PC-9 (cell line): ENCODE measurements at places on chromosomes 2 and 18. TPM values are rescaled to one million over a fixed set of nuclear protein-coding genes. Genes with fewer than 3 reads are reported as not detected.
A peak's percentile ranks its signal among the peaks of the same experiment; 100 is the strongest.

The NEU2 gene
- not detected in 2 replicates for total RNA-seq

The B3GNT7 gene
- 14.0 and 25.8 TPM in 2 replicates for total RNA-seq

- no peak for DNase-seq
Observed at GRCh38 chr2:237451643-237452469, 35.2 kb upstream of the MLPH start.

- peak; percentile 68 for DNase-seq
Observed at GRCh38 chr2:235105821-235106359, 154.1 kb downstream of the SH3BP4 start.

The COL5A2 gene
- total RNA-seq, result 0.35 and 0.55 TPM in 2 replicates

GRCh38 chr2:28552045-28552823, 56.4 kb downstream of the PLB1 start:
- DNase-seq, result peak; percentile 18

The IL1RN gene
- total RNA-seq, result 5.0 and 8.4 TPM in 2 replicates

The PDE6D gene
- 32.2 and 32.9 TPM in 2 replicates for total RNA-seq

- DNase-seq, result no peak
Observed at GRCh38 chr2:237020090-237020489, 65.6 kb upstream of the COPS8 start.

The OSBPL6 gene
- total RNA-seq, result 2.6 and 3.5 TPM in 2 replicates

DNA sequence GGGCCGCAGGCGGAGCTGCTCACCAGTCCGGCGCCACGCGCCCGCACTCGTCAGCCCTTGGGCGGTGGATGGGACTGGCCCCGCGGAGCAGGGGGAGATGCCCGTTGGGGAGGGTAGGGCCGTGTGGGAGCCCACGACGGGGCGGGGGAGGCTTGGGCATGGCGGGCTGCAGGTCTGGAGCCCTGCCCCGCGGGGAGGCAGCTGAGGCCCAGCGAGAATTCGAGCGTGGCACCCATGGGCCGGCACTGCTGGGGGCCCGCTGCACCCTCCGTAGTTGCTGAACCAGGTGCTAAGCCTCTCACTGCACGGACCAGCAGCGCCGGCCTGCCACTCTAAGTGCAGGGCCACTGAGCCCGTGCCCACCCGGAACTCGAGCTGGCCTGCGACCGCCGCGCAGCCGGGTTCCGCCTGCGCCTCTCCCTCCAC, 182.4 kb upstream of the ERBB4 start:
- DNase-seq, result no peak

The EHD3 gene
- 1.8 and 1.9 TPM in 2 replicates for total RNA-seq

DNA sequence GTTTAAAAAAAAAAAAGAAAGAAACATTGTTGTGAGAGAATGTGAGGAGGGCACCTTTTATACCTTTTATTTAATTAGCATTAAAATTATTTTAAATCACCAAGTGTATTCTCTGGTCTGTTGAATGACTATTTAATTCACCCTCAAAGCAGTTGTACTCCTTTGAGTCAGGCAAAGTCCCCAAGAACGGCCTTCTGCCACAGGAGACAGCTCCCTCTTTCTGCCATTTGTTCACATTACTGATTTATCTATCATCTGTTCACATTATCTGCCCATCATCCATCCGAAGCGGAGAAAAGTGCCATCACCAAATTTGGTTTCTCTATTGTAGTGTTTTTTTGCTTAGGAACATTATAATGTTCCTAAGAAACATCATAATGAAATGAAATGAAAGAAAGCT, 240.7 kb upstream of the DPP10 start:
- no peak for DNase-seq

The MDH1B gene
- total RNA-seq, result 2.7 and 4.1 TPM in 2 replicates

GRCh38 chr2:169343202-169343601, 19.1 kb downstream of the LRP2 start:
- DNase-seq, result no peak

The CCDC121 gene
- 1.9 and 2.9 TPM in 2 replicates for total RNA-seq

DNA sequence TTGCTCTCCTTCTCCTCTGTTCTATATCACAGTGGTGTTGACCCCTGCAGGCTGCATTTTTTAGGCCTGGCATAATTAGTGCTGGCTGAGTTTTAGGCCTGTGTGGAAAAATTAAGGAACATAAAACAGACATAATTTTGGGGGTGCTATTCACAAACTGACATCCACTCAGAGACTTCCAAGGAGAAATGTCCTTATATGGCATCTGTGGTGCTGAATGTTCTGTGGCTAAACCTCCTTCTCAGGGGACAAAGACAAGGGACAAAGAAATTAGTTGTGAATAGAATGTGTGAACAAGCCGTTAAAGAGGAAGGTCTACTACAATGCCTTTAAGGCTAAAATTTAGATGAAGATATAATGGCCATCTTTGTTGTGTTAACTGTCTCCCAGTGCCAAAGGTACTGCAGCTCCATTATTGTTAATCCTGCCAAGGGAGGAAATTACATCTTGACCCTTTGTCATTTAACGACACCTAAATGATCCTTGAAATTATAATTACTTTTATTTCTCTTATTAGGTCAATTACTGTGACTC, 870.0 kb upstream of the CHAC2 start:
- DNase-seq, result no peak
